Thyroid gland (tissue), 4 donors: ENCODE measurements at places on chromosomes 16 and 17.
A peak's percentile ranks its signal among the peaks of the same experiment; 100 is the strongest.

GRCh38 chr17:17494499-17494869, 1.7 kb downstream of the RASD1 start:
- peak overlapping the region; percentile 76 for H3K4me3 ChIP-seq
- DNase-seq = peak; percentile 32
- peaks cover 18% of the 10 kb centered on the region for H3K4me1 ChIP-seq
- no peaks in the 10 kb centered on the region for H3K27me3 ChIP-seq
- peak overlapping the region; percentile 96 for H3K27ac ChIP-seq

DNA sequence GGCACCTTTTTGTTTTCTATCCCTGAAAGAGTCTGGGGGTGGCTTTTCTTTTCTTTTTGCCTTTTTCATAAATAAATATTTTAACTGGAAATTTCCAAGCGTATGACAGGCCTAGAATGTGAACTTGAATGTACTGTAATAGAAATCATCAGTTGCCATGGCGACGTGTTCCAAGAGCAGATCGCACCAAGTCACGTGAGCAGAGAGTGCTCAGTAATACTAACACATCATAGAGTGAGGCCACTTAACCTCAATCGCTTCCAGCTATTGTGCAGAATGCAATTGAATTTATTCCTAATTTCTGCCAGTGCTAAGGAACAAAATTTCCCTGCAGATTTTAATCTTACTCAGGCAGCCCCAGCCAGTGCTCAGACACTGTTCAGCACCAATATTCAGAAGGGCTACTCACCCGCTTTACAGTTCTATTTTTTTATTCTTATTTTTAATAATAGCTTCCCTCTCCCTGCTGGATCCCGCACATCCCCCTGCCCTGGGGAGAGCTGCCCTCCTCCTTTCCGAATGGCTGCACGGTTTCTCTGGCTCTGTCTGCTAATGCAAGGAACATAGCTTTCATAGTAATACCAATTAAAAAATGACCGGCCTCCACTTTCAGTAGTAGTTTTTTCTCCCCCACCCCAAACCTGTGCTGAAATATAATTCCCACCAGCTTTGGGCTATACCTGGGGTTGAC, 26.2 kb upstream of the PMFBP1 start:
- H3K4me1 ChIP-seq = peaks cover 5% of the 10 kb centered on the region
- H3K36me3 ChIP-seq = no peaks in the 10 kb centered on the region
- H3K4me3 ChIP-seq = no peak overlapping the region
- peak; percentile 78 for DNase-seq
- no peaks in the 10 kb centered on the region for H3K27me3 ChIP-seq
- H3K27ac ChIP-seq = no peak overlapping the region

DNA sequence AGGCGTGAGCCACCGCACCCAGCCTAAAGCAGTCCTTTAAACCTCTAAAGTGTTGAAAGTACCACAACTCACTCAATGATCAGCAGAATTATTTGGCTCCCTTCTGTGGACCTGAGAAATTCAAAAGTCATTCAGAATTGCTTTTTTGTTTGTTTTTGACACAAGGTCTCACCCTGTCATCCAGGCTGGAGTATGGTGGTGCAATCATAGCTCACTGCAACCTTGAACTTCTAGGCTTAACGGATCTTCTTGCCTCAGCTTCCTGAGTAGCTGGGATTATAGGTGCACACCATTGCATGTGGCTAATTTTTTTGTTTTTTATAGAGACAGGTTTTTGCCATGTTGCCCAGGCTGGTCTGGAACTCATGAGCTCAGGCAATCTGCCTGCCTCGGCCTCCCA, 44.3 kb downstream of the TRAF4 start:
- H3K27me3 ChIP-seq = no peaks in the 10 kb centered on the region
- H3K4me1 ChIP-seq = peaks cover 3% of the 10 kb centered on the region
- H3K4me3 ChIP-seq = no peak overlapping the region
- H3K27ac ChIP-seq = no peak overlapping the region
- no peak for DNase-seq

GRCh38 chr16:945271-946047, 25.3 kb downstream of the LMF1 start:
- H3K27me3 ChIP-seq = no peaks in the 10 kb centered on the region
- DNase-seq = peak; percentile 85
- no peak overlapping the region for H3K4me3 ChIP-seq
- H3K36me3 ChIP-seq = no peaks in the 10 kb centered on the region

GRCh38 chr16:84449156-84450140, 55.0 kb downstream of the MEAK7 start:
- H3K4me3 ChIP-seq = no peak overlapping the region
- H3K36me3 ChIP-seq = no peaks in the 10 kb centered on the region
- no peaks in the 10 kb centered on the region for H3K27me3 ChIP-seq
- no peak for DNase-seq
- H3K4me1 ChIP-seq = no peaks in the 10 kb centered on the region
- no peak overlapping the region for H3K27ac ChIP-seq

- H3K36me3 ChIP-seq = no peaks in the 10 kb centered on the region
- H3K27ac ChIP-seq = peak overlapping the region; percentile 98
- peak; percentile 34 for DNase-seq
- peaks cover 38% of the 10 kb centered on the region for H3K4me1 ChIP-seq
Observed at GRCh38 chr16:47461598-47462266, 601 bp downstream of the PHKB start.

DNA sequence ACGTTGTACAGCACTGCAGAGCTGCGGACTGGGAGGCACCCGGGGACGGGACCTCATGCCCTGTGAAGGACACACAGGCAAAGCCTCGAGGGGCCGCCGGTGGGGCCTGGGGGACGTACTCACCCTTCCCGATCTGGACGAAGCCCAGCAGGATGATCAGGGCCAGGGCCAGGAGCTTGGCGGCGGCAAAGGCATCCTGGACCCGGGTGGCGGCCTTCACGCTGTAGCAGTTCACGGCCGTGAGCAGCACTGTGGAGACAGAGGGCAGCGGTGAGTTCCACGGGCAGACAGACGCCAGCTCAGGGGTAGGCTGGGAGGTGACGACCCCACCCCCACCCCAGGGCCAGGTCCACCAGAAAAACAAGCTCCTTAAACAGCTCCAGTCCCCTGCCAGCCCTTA, 17.7 kb downstream of the SLC7A5 start:
- H3K36me3 ChIP-seq = no peaks in the 10 kb centered on the region
- no peak for DNase-seq
- H3K27ac ChIP-seq = no peak overlapping the region
- no peaks in the 10 kb centered on the region for H3K27me3 ChIP-seq

DNA sequence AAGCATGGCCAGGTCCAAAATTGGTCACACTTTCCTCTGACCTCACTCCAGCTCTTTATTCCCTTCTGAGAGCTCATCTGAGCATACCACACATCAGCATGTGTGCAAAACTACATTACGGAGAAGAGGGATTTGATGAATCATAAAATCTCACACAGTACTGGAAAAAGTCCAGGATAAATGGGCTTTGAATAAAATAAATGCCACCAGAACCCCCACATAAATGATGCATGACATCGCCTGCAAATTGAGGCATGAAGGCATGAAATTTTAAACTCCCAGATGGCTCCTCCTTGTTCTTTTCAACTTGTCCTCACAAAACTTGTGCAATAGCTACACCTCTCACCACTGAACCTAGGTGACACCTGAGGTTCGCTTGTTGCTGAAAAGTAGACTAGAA, 439.5 kb downstream of the CA10 start:
- no peaks in the 10 kb centered on the region for H3K27me3 ChIP-seq
- DNase-seq = no peak
- H3K36me3 ChIP-seq = no peaks in the 10 kb centered on the region
- no peak overlapping the region for H3K4me3 ChIP-seq
- H3K27ac ChIP-seq = no peak overlapping the region

GRCh38 chr17:79923974-79924638, 84.9 kb upstream of the CBX4 start:
- no peak overlapping the region for H3K27ac ChIP-seq
- H3K4me1 ChIP-seq = peaks cover 16% of the 10 kb centered on the region
- no peaks in the 10 kb centered on the region for H3K36me3 ChIP-seq
- no peak for DNase-seq
- H3K4me3 ChIP-seq = no peak overlapping the region
- no peaks in the 10 kb centered on the region for H3K27me3 ChIP-seq

DNA sequence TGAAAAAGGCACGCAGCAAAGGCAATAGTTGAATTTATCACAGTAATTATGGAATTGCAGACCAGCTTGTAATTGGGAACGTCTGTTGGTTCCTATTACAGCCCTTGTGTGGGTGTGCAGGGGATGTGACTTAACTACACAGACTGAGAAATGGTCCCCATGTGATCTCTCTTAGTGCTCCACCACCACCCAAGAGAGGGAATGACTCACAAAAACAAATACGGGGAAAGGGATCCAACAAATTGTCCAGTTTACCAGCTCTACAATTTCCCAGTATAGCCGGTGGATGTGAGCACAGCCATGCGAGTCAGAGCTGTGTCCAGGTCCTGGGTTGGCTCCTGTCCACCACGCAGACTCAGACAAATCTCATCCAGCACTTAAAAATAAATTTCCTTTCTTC, 337.9 kb downstream of the GRIN2A start:
- H3K27ac ChIP-seq = no peak overlapping the region
- no peak overlapping the region for H3K4me3 ChIP-seq
- no peaks in the 10 kb centered on the region for H3K4me1 ChIP-seq
- H3K36me3 ChIP-seq = no peaks in the 10 kb centered on the region
- H3K27me3 ChIP-seq = no peaks in the 10 kb centered on the region

DNA sequence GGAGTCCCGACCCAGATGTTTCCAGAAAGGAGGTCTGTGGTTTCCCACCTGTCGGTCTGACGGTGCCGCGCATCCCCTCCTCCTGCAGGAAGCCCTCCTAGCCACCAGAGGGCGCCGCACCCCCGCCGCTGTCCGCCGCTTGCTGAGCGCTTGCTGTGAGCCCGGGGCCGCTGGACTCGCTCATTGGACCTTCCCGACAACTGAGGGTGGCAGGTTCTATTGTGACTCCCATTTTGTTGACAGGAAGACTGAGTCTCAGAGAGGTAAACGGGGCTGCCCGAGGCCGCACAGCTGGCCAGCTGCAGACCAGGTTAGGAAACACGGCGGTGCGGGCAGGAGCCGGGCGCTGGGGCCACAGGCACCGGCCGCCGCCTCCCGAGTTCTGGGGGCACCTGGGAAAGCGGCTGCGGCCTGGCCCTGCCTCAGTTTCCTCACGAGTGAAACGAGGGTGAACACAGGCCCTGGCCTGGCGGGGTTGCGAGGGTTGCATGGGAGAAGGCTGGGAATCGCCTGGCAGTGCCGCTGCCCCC, 191.1 kb upstream of the CIBAR2 start:
- H3K4me1 ChIP-seq = peaks cover 27% of the 10 kb centered on the region
- no peaks in the 10 kb centered on the region for H3K27me3 ChIP-seq
- no peak overlapping the region for H3K27ac ChIP-seq
- H3K36me3 ChIP-seq = no peaks in the 10 kb centered on the region
- no peak overlapping the region for H3K4me3 ChIP-seq
- peak; percentile 73 for DNase-seq
